ENCODE measurements at places on chromosomes 13 and 19.

- peak; percentile 43 for DNase-seq
These were observed 618.0 kb downstream of the DACH1 start for GRCh38 chr13:71249011-71249410.

DNA sequence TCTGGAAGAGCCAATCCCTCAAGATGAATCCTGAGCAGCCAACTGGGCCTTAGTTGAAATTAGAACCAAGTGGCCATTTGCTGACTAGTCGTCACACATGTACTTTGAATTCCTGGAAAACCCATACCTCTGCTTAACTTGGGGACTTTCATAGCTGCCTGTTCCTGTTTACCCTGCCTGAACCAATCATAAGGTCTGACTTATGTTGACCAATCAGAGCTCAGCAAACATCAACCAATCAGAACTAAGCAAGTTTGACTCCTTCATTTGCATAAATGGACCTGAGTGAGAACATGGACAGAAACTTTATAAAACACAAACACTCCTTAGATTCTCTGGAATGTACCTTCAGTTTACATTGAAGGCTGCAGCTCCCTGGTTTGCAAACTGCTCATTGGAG lies 50.8 kb downstream of the LATS2 start:
- no peak for DNase-seq

DNA sequence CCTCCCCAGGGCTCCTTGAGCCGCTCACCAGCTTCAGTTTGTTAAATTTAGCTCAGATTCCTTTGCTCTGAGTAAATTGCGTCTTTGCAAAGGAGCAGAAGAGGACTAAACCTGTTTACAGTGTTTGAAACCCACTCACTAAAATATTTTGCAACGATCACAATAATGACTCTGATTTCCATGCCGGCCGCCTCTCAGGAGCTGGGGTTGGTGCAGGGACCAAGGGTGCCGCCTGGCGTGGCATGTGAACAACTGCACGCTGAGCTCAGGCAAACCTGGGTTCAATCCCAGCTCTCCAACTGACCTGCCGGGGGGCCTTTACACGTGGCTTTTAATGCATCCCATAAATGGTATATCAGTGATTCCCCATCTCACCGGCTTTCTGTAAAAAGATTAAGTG lies 68.7 kb upstream of the CACNA1A start:
- no peak for DNase-seq

DNA sequence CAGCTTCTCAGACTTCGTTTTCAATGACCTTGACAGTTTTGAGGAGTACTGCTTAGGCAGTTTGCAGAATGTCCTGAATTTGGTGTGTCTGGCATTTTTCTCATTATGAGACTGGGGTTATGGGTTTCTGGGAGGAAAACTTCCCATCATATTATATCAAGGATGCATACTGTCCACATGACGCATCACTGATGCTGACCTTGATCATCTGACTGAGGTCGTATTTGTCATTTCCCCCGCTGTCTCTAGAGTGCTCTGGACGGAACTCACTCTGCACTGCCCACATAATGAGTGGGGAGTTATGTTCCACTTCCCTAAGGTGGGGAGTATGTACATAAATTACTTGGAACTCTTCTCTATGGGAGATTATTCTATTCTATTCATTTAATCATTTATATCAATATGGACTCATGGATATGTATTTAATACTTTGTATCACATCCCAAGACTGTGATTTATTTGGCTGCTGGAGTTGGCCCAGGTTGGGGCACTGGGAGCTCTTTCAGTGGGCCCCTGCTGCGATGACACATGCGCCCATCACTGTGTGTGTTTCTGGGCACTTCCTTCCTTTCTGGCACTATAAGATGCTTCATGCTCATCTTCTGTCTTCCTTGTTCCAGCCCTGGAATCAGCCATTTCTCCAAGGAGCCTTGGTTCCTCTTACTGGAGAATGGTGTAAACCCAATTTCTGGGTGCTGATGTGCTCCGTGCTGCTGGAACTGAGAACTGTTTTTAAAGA lies 138.6 kb downstream of the MIPEP start:
- DNase-seq: peak; percentile 63

DNA sequence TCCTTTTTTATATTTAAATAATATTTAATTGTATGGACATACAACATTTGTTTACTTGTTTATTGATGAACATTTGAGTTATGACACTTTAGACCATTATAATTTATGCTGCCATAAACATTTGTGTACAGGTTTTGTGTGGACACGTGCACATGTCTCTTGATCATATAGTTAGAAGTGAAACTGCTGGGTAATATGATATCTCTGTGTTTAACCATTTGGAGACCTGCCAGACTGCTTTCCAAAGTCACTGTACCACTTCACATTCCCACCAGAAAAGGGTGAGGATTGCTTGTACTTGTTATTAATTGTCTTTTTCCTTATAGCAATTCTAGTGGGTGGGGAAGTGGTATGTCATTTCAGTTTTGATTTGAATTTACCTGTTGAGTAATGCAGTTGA lies 145.6 kb upstream of the KLHL1 start:
- peak; percentile 4 for DNase-seq

DNA sequence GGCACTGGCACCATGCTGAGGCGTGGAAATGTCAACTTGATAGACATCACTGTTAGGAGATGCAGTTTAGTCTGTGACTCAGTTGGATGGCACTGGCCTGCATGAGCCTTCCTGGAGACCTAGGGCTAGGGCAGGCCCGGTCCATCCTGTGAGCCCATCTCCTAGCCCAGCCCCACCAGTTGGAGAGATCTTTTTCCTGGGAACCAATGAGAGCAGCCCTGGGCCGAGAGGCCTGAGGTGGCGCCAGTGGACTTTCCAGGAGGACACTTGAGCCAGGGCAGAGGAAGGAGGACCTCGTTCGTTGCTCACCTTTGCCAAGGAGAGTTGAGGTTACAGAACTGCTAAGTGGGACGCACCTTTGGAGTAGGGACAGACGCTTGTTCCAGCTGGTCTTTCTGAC lies 100.5 kb upstream of the TEX29 start:
- no peak for DNase-seq

DNA sequence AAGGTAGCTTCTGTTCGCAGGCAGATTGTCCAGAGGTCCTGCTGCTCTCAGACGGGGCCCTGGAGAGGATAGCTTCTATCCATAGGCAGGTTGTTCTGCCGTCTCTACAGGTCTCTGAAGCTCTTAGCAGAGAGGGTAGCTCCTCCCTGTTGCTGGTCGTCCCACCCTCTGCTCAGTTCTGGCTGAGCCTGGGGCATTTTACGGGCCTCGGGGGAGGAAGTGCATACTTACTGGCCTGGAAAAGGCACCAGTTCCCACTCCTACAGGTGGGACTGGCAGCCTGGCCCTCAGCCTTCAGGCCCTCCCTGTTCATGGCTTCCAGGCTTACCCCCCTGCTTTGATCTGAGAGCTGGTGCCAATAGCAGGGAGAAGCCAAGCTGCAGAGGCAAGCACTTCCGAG lies 42.3 kb downstream of the USPL1 start:
- DNase-seq: no peak

DNA sequence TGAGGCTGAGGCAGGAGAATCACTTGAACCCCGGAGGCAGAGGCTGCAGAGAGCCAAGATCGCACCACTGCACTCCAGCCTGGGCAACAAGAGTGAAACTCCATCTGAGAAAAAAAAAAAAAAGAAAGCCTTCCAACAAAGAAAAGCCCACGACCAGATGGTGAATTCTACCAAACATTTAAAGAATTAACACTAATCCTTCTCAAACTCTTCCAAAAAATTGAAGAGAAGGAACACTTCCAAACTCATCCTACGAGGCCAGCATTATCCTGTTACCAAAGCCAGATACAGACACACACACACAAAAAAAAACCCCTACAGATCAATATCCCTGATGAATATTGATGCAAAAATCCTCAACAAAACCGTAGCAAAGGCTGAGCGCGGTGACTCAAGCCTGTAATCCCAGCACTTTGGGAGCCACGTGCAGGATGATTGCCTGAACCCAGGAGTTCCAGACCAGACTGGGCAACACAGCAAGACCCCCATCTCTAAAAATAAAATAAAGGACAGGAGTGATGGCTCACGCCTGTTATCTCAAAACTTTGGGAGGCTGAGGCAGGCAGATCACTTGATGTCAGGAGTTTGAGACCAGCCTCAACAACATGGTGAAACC lies 6.2 kb upstream of the EVI5L start:
- DNase-seq: no peak

- no peak for DNase-seq
These were observed 4.2 kb downstream of the C19orf25 start for GRCh38 chr19:1474765-1475351.

DNA sequence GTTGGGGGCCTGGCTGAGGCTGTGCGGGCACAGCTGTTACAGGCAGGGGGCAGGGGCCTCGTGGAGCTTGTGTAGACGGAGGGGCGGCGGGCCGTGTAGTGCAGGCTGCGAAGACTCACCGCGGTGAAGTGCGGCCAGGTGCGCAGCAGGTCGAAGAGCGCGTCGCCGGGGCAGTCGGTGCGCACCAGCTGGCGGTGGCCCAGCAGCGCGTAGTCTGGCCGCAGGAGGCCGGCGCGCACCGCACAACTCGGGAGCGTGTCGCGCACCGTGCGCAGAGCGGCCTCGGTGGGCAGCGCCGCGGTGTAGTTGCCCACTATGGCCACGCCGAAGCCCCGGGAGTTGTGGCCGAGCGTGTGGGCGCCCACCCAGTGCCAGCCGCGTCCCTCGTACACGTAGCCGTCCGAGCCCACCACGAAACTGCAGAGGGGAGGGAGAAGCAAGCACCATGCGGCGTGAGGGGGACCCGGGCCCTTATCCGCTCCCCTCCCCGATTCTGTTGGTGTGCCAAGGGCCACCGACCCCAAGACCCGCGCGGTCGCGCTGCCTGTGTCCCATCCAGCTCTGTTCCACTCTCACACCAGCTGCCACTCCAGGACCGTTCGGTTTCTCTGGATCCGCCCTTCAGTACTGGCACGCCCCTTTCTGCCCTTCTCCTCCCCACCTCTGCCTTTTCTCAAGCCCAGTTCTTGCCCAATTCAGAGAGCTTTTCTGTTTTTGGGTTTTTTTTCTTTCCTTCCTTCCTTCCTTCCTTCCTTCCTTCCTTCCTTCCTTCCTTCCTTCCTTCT lies 5.4 kb upstream of the RASAL3 start:
- DNase-seq: no peak

- DNase-seq: no peak
These were observed 266.1 kb upstream of the TMTC4 start for GRCh38 chr13:100940658-100941057.

- peak; percentile 86 for DNase-seq
These were observed 25.8 kb downstream of the LACC1 start for GRCh38 chr13:43905435-43906031.

GRCh38 chr19:1863328-1863637 lies at the start of gene KLF16:
Gene KLF16 (minus strand): TSS chr19:1863579. CDS start chr19:1863497, 82 bp downstream.
- DNase-seq: no peak

- no peak for DNase-seq
These were observed 373.8 kb downstream of the DACH1 start for GRCh38 chr13:71493189-71493588.

DNA sequence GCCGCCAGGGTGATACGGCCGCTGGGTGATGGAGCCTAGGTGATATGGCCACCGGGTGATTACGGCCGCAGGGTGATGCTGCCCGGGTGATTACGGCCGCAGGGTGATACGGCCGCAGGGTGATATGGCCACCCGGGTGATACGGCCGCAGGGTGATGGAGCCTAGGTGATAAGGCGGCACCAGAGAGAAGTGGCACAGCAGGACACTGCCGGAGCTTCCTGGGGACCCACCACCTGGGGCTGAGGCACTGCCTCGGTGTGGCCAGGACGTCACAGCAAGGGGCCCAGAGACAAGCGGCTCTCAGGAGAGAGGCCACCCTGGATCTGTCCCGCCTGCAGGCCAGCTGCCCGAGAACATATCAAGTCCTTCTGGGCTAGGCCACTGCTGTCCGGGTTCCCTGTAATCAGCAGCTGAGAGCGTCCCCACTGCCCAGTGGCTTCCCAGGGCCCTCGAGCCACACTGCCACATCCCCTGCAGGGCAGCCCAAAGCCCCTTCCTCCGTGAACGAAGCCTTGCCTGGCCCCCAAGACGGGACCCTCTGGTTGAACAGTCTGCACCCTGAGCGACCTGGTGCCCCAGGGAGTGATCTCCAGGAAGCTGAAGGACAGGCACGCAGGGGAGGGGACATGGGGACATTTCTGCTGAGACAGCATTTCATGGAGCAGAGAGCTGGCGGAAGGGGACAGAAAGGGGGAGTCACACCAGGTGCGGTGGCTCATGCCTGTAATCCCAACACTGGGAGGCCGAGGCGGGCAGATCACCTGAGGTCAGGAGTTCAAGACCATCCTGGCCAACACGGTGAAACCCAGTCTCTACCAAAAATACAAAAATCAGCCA lies 22.1 kb downstream of the ZNF787 start:
- DNase-seq: no peak

- peak; percentile 84 for DNase-seq
These were observed 13.3 kb downstream of the APOC1 start for GRCh38 chr19:44927746-44928145.

GRCh38 chr13:24630851-24631620 lies 49.2 kb upstream of the ATP12A start:
- DNase-seq: peak; percentile 53

- no peak for DNase-seq
These were observed 325.5 kb downstream of the KCNRG start for GRCh38 chr13:50340551-50341287.

- no peak for DNase-seq
These were observed 23.3 kb downstream of the IL12RB1 start for GRCh38 chr19:18063463-18063862.

GRCh38 chr13:44146138-44146537 lies 227.5 kb upstream of the SERP2 start:
- DNase-seq: no peak

- no peak for DNase-seq
These were observed 8.1 kb downstream of the BEST2 start for GRCh38 chr19:12759686-12760085.

DNA sequence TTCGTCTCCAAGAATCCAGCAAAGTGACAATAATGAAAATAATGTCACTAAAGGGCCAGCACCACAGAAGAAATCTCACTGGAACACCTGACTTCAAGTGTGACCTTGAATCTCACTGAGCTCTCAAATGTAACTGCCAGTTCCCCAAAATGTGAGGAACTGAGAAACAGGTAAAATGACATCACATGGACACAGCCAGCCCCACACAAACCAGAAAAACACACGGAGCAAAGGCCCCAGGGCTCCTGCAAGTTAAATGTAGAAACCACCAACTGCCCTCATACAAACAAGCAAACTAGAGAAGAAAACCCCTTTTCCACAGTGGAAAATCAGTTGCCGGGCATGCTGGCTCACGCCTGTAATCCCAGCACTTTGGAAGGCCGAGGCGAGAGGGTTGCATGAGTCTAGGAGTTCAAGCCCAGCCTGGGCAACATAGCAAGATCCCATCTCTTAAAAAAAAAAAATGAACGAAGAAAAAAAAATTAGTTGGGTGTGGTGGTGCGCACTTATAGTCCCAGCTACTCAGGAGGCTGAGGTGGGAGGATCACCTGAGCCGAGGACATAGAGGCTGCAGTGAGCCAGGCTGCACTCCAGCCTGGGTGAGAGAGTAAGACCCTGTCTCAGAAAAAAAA lies 8.7 kb upstream of the KANK2 start:
- DNase-seq: no peak

Measured in fibroblast of pulmonary artery (primary cell).